NCI-H1105 treated with DMSO at 0.1 percent for 48 hours (cell line): ENCODE measurements at places on chromosomes 7 and 10.
A peak's percentile ranks its signal among the peaks of the same experiment; 100 is the strongest.

DNA sequence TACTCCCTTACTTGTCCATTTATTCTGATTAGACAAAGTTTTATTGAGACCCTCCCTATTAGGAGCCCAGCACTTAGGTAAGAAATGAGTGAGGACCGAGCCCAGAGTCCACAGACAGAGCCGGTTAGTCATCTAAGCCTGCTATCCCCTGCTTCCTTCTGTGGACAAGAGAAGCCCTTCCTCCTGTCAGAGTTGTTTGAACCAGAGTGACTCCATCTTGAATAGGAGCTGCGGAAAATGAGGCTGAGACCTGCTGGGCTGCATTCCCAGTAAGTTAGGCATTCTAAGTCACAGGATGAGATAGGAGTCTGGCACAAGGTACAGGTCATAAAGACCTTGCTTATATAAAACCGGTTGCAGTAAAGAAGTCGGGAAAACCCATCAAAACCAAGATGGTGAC, 109.1 kb downstream of the CPXM2 start:
- no peak for DNase-seq

DNA sequence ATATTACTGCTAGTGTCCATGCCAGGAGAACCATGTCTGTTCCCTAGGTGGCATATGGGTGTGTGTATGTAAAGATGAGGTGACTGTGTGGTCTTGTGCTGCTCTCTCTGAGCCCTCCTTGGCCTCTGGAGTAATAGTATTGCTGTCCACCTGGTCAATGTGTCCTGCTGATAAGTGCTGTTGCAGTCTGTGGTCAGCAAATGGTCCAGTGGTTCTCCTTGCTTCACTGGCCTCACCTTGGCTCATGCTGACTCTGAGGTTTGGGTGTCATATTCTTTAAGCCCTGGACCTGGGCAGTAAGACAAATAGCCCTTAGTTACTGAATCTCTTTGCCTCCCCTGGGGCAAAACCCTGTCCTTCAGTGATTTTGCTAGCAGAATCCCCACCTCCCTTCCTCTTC, 56.8 kb downstream of the TPST1 start:
- DNase-seq: no peak

GRCh38 chr7:25790963-25791362, 361.0 kb upstream of the NFE2L3 start:
- no peak for DNase-seq

DNA sequence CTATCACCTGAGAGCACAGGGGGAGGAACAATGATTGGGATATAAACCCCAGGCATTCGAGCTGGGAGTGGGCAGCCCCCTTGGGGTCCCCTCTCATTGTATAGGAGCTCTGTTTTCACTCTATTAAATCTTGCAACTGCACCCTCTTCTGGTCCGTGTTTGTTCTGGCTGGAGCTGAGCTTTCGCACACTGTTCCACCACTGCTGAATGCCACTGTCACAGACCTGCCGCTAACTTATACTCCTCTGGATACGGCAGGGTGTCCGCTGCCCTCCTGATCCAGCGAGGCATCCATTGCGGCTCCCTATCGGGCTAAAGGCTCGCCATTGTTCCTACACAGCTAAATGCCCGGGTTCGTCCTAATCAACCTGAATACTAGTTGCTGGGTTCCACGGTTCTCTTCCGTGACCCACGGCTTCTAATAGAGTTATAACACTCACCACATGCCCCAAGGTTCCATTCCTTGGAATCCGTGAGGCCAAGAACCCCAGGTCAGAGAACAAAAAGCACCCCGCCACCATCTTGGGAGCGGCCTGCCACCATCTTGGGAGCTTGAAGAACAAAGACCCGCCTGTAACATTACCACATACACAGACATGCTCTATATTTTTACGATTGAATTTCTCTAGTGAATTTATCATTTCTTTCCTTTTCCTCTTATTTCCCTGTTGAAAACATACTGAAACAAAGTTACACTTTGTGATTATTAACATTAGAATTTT, 9.0 kb downstream of the ZWINT start:
- no peak for DNase-seq

DNA sequence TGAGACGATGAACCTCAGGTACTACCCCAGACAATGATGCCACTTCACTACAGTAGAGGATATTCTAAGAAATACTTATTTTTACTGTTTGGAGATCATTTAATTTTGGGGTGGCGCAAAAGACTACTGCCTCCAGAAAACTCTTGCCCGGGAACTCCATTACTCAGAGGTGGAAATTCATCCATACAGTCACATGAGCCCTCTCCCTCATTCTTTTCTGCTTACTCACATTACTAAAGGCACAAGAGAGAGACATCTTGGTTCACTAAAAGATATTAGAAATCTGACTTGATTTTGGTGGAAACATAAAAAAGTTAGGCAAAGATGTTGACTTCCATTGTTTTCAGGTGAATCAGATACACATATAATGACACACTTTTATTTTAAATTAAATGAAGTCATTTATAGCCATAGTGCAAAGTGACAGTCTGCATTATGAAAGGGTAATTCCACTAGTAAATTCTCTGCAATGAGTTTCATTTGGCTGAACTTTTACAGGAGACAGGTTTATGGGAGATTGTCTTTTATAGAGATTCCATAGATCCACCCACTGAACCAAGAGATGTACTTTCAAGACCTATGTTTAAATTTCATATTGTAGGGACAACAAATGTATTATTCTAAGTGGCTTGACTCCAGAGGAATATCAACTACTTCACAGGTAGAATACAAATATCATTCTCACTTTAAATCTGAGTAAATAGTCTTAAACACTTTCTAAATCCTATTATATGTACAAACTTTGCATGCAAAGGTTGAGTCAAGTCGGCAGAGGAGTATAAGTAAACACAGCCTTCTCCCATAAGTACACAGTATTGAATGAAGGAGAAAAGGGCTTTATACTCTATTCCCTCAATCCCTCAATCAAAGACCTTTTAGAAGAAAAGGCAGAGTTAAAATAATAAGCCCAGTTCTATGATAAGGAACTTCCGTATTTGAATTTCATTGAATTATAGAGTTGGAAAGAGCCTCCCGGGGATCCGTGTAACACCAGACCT, 18.8 kb downstream of the NEBL start:
- no peak for DNase-seq

- no peak for DNase-seq
These were observed 65.1 kb upstream of the VSTM2A start for GRCh38 chr7:54477083-54477482.

DNA sequence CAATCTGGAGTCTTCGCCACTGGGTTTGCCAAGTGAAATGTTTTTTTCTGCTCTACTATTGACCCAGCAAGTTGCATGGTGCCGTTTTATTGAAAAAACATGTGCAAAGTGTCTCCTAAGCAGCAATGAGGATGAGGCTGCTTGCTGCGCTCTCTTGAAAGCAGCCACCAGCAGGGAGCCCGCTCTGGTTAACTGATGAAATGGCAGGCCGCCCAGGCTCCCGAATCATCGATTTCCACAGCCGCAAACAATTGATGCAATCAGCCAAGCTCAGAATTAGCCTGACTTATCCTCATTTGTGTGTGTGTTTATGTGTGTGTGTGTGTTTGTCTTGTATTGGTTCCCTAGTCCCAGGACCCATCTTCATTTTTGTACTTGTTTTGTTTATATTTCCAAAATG, 22.2 kb upstream of the LYZL1 start:
- DNase-seq: no peak

- DNase-seq: peak; percentile 4
These were observed 154.8 kb upstream of the PRSS58 start for GRCh38 chr7:142412551-142413193.

DNA sequence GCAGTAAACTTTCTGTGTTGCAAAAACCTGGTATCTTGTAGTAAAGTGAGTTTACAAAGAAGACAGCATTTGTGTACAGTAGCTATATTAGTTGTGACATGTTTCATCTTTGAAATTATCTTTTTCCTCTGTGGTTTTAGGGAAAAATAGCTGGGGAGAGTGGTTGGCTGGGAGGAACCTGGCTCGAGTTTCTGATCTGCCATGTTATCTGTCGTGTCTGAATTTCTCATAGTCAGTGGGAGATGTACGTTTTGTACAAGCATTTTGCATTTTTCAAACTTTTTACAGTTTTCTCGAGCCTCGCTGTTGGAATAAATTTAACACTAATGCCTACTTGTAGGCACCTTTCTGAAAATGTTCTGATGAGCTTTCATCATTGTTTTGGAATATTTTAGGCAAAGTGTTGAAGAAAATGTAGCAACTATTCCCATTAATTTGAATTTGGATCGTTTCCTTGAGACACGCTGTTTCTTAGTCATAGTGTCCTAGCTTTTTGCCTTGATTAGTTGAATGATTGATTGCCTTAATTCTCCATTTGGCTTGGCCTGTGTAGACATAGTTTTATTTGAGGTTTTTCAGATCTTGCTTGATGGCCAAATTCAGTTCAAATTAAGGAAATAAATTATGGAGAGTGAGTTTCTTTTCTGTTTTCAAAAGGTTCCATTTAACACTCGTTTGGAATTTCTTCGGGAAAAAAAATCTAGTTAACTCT, 65.1 kb downstream of the CAMK1D start:
- no peak for DNase-seq

GRCh38 chr7:17205910-17206309, 92.5 kb upstream of the AHR start:
- DNase-seq: no peak
